ENCODE measurements at places on chromosomes 5 and 9.

GRCh38 chr5:132762246-132763000, 14.6 kb downstream of the SEPTIN8 start:
- H3K36me3 ChIP-seq, result peaks cover 6% of the 10 kb centered on the region
- no peak overlapping the region for H3K4me3 ChIP-seq
- DNase-seq, result no peak
- no peaks in the 10 kb centered on the region for H3K4me1 ChIP-seq
- no peak overlapping the region for H3K27ac ChIP-seq

- peak; percentile 53 for DNase-seq
- H3K27me3 ChIP-seq, result peaks cover 5% of the 10 kb centered on the region
- peak overlapping the region; percentile 95 for H3K27ac ChIP-seq
- H3K36me3 ChIP-seq, result no peaks in the 10 kb centered on the region
These were observed 511 bp downstream of the ARL15 start for GRCh38 chr5:54309691-54310432.

- no peak overlapping the region for H3K4me3 ChIP-seq
- H3K27ac ChIP-seq, result no peak overlapping the region
- H3K27me3 ChIP-seq, result no peaks in the 10 kb centered on the region
- H3K36me3 ChIP-seq, result no peaks in the 10 kb centered on the region
- H3K4me1 ChIP-seq, result no peaks in the 10 kb centered on the region
- no peak for DNase-seq
These were observed 151.7 kb downstream of the DMRT2 start for GRCh38 chr9:1201901-1202300.

DNA sequence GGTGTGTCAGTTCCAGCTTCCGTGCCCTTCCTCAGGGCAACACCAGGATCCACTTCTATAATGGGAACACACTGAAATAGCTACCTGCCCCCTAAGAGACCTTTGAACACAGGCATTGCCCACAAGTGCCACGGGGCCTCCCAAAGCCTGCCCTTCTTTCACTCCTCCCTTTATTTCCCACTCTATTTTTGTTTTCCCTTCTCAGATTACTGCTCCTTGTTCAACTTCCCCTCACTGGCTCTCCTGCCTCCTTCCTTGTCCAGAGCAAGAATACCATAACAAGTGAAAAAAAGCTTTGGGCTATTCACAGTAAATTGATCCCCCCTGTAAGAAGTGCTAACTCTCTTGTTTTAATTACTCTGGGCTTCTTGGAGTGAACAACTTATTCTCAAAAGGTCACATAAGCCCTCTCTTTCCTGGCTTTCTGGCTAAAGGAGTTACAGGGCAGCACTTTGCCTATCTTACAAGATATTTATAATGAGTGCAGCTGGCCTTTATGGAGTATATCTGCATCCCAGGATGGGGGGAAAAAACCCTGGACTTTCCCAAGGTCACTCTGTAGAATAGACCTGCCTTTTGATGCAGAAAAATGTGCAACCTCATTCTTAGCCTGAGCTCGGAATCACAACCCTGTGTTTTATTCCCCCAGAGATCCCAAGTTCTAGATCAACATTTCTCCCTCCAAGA, 11.3 kb downstream of the CTXN3 start:
- no peak overlapping the region for H3K27ac ChIP-seq
- H3K4me3 ChIP-seq, result no peak overlapping the region
- H3K36me3 ChIP-seq, result no peaks in the 10 kb centered on the region
- no peak for DNase-seq

DNA sequence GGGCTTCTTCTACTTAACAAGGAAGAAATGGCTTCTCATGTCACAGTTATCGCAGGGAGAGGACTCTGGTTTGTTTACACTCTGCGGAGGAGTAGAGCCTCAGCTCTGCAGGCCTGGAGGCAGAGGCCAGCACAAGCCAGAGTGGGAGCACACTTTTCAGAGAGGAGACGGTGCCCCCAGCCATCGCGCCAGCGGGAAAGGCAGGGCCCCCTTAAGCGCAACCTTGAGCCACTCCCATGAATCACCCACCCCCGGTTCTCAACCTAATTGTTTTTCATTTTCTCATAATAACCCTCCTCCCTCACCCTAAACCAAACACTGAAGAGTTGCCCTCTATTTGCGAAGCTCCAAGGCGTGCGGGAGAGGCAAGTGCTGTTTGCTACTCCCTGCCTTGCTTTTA, 208.4 kb upstream of the TBCA start:
- H3K36me3 ChIP-seq, result no peaks in the 10 kb centered on the region
- H3K27ac ChIP-seq, result peak overlapping the region; percentile 1
- H3K4me3 ChIP-seq, result no peak overlapping the region
- H3K27me3 ChIP-seq, result peaks cover 2% of the 10 kb centered on the region

DNA sequence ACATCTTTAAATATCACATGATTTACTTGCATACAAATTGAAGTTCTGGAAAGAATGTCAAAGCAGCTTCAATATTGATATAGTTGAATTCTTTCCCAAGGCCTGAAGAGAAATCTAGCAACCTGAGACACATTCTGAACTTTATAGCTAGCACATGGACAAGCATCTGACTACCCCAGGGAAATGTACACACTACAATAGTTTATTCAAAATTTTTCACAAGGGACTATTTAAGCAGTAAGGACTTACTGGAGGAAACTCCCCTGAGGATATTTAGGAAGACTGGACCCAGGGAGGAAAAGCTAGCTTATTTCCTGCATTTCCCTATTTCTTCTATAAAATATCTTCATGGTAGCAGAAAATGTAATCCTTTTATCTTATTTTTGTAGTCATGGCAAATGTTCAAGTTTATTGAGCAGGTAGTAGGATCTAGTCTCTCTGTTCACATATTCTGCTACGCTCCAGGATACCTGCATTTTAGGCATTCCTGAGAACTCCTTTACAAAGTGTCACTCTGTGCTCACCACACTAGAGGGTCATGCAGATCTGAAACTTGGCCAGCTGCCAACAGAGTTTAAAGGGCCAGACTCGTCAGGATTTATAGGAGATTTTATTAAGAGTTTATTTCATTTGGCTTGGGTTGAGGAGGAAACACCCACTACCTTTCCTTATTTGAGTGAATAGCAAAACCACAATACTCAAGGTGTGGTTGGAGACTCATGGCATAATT, 348.4 kb upstream of the FTMT start:
- H3K27ac ChIP-seq, result no peak overlapping the region
- H3K27me3 ChIP-seq, result no peaks in the 10 kb centered on the region
- peak; percentile 25 for DNase-seq
- H3K36me3 ChIP-seq, result no peaks in the 10 kb centered on the region

DNA sequence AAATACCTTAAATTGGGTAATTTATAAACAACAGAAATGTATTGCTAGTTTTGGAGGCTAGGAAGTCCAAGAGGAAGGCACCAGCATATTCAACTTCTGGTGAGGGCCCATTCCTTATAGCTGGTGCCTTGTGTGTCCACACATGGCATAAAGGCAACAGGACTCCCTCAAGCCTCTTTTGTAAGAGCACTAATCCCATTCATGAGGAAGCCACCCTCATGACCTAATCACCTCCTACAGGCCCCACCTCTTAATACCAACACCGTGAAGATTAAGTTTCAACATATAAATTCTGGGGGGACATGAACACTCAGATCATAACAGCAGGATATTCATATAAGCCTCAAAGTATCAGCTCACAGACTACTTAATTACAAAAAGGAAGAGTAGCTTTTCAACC, 4.0 kb upstream of the PLAC8L1 start:
- H3K27me3 ChIP-seq, result peaks cover 3% of the 10 kb centered on the region
- no peak for DNase-seq
- H3K27ac ChIP-seq, result no peak overlapping the region
- peaks cover 5% of the 10 kb centered on the region for H3K36me3 ChIP-seq

DNA sequence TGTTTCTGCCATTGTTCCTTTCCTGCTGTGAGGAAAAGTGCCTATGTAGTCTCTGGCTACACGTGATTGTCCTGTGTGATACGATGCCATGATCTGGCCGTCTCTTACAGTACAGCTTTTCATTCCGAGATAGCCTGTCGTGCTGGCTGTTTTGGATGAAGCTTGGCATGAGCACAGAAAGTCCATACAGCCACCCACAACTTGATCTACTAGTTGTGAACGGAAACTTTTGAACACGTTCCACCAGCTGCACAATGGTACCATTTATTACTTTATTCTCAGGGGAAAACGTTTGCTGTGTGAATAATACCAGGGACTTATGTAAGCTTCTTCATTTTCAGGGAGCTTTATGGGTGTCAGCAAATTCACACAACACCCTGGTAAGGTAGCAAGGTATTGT, 217.6 kb upstream of the ANKRD55 start:
- no peak overlapping the region for H3K4me3 ChIP-seq
- no peaks in the 10 kb centered on the region for H3K4me1 ChIP-seq
- H3K27ac ChIP-seq, result no peak overlapping the region
- no peaks in the 10 kb centered on the region for H3K36me3 ChIP-seq

- no peak for DNase-seq
- H3K27ac ChIP-seq, result no peak overlapping the region
- no peaks in the 10 kb centered on the region for H3K36me3 ChIP-seq
- H3K27me3 ChIP-seq, result peaks cover 3% of the 10 kb centered on the region
- no peak overlapping the region for H3K4me3 ChIP-seq
These were observed 30.5 kb upstream of the NKD2 start for GRCh38 chr5:978054-978453.

GRCh38 chr9:68627594-68627993, 77.4 kb upstream of the PIP5K1B start:
- H3K4me3 ChIP-seq, result no peak overlapping the region
- H3K27ac ChIP-seq, result no peak overlapping the region
- H3K36me3 ChIP-seq, result no peaks in the 10 kb centered on the region
- no peaks in the 10 kb centered on the region for H3K4me1 ChIP-seq

GRCh38 chr5:14342306-14342705, 199.2 kb downstream of the TRIO start:
- H3K4me3 ChIP-seq, result no peak overlapping the region
- DNase-seq, result no peak
- peaks cover 12% of the 10 kb centered on the region for H3K4me1 ChIP-seq
- H3K27me3 ChIP-seq, result peaks cover 2% of the 10 kb centered on the region
- no peak overlapping the region for H3K27ac ChIP-seq
- peaks cover 5% of the 10 kb centered on the region for H3K36me3 ChIP-seq

GRCh38 chr5:157611571-157612476, 36.2 kb upstream of the ADAM19 start:
- peaks cover under 1% of the 10 kb centered on the region for H3K27me3 ChIP-seq
- peaks cover 5% of the 10 kb centered on the region for H3K36me3 ChIP-seq
- no peak overlapping the region for H3K27ac ChIP-seq
- H3K4me1 ChIP-seq, result no peaks in the 10 kb centered on the region
- H3K4me3 ChIP-seq, result no peak overlapping the region

- no peak for DNase-seq
- peaks cover 3% of the 10 kb centered on the region for H3K27me3 ChIP-seq
- H3K4me1 ChIP-seq, result peaks cover 15% of the 10 kb centered on the region
- H3K36me3 ChIP-seq, result no peaks in the 10 kb centered on the region
These were observed 114.7 kb downstream of the KIAA0825 start for GRCh38 chr5:94503677-94504076.

DNA sequence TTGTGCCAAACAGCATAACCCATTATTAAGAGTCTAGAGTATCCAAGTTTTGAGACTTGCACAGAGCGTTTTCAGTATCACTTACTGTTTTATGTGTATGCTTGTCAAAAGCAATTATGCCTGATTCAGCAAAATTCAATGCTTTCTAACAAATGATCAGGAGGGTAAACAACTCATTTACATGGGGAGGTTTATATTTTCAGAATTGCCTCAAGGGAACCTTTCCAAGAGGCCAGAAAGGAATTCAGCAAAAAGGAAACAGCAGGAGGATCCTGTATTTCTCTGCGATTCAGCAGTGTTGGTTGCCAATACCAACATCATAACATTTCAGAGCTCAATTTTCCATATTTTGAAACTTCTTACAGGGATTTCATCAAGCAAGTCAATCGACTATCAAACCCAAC, 69.3 kb upstream of the DAB2 start:
- no peaks in the 10 kb centered on the region for H3K27me3 ChIP-seq
- no peak overlapping the region for H3K27ac ChIP-seq
- H3K36me3 ChIP-seq, result no peaks in the 10 kb centered on the region
- no peaks in the 10 kb centered on the region for H3K4me1 ChIP-seq
